ENCODE measurements at places on chromosomes 3 and 15.

- DNase-seq: no peak
These were observed 39.8 kb upstream of the ZBTB38 start for GRCh38 chr3:141328286-141329166.

DNA sequence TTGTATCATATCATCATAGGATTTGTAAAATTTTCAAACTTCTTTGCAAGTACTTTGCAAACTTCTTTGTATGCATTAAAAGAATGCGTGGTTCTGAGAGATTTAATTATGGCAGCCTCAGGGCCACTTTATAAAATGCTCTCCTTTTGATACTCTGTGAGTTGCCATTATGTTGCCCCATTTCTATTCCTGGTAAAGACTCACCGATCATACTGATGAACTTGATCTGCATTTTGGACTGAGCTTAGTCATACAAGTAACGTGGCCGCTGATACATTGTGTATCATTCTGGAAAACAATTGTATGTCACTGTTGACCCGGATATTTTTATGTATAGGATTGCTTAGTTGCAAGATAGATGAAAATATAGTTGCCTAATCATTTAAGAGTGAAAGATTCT, 38.8 kb downstream of the AKAP13 start:
- no peak for DNase-seq

DNA sequence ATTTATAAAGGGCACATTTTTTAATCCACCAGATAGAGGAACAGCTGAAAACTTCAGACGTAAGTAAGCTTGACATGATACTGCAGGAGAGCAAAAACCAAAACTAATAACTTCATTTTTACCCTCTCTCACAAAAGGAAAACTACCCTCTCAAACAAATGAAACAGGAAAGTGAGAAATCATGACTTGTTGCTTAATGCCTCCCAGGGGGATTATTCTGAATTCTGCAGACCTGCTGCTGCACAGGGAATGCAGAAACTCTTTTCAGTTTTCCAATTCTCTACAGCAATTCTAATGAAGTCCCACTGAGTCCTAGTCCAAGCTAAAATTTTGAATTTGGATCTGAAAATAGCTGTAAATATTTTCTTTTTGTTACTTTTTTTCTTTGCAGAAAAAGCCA, 637.1 kb upstream of the CCDC54 start:
- no peak for DNase-seq

GRCh38 chr3:138317687-138318086, 12.0 kb downstream of the NME9 start:
- DNase-seq: no peak

DNA sequence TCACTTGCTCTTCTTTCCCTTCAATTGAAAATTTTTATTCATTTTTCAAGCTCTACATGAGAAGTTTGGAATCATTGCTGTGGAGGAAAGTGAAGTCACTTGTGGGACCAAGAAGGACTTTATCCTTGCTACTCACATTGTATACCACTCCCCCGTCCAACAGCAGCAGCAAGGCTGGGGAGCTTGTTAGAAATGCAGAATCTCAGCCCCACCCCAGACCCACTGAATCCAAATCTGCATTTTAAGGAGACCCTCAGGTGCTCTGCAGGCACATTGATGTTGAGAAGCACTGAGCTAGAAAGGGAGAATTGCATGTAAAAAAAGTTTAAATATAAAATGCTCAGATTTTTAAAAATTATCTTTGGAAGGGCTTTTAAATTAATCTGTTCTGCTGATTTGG, 202.3 kb upstream of the MRPL3 start:
- DNase-seq: no peak

DNA sequence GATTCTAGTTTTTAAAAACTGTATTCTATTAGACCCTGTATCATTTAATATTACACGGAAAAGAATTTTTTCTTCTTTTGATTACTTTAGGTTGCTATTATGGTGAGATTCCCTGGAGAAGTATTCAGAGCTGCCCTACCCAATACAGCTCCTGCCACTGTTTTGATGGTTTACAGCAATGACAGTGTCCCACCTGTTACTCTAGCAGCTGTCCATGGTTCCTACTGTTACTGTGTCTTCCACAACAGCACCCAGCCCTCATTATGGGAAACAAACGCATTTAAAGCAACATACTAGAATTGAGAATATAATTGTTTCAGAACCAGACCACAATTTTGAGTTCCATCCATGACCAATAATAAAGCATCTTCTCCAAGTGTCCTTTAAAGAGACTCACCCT, 450.7 kb downstream of the SHQ1 start:
- DNase-seq: no peak

DNA sequence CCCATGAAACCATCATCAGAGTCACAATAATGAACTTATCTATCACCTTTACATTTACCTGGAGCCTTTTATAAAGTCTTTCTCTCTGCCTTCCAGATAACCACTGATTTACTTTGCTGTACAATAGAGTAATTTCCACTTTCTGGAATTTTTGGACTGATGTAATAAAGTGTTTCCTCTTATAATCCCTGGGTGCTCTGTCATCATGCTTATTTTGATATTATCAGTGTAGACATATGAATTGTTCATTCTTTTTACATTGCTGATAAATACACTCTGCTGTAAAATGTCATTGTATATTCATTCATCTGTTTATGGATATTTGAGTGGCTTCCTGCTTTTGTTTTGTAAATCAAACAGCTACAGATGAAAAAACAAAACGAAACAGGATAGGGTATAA, 27.0 kb upstream of the IREB2 start:
- DNase-seq: no peak

GRCh38 chr3:186152361-186152798, 43.5 kb upstream of the ETV5 start:
- DNase-seq: no peak

DNA sequence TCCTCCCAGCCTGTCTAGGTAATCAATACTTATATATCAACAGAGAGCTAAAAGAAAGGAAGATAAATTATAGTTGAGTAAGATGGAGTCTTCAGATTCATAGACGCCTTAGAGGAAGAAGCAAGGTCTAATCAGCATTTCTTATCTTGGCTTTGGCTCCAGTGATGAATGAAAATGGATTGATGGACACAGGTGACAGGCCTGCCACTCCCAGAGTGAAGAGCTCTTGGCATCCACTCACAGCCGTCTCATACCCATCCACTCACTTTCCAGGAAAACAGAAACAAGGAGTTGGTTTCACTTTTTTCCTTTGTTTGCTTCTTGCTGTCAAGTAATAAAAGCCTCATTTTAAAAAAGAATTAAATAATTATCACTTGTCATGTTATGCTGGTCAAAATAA, 168.2 kb downstream of the MFSD1 start:
- DNase-seq: no peak

GRCh38 chr3:184229394-184230080, at the start of gene VWA5B2:
Gene VWA5B2, plus strand, starts transcription at chr3:184229585. Its CDS starts 944 bp downstream, at chr3:184230529.
- no peak for DNase-seq

- DNase-seq: no peak
These were observed 52.2 kb upstream of the OSBPL11 start for GRCh38 chr3:125647318-125648014.

- no peak for DNase-seq
These were observed 21.6 kb downstream of the ANAPC13 start for GRCh38 chr3:134464064-134464688.

- DNase-seq: no peak
These were observed 53.7 kb downstream of the DCLK3 start for GRCh38 chr3:36710606-36711005.

DNA sequence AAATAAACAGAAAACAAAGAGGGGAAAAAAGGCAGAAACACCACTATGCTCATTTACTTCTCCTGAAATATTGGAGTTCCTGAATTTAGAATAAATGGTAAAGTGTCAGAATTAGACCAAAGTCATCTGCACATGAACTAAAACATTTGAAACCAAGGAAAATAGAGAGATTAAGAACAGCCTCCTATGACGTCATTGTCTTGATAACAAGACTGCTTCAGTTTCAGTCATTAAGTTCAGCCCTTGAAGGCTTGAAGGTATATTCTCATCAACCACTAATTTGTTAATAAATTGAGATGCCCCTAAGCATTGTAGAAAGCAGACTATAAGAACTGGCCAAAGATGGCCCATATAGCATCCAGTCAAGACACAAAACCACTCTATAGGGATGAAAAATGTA, 2.5 kb downstream of the SUMF1 start:
- no peak for DNase-seq

DNA sequence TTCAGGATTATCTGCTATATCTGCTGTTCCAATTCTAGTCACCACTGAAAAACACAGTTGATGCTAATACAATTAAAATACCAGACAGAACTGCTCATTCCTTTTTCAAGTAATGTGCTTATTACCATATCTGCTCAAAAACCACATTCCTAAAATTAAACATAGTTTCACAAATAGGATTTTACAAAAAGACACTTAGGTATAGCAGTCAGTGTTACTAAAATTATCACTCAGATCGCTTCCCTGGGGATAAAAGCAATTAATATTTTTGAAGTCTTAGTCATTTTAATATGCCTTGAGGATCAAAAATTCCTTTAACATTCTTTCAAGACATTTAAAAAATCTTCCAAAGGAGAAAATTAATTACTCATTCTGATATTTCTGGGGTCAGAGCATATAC, 71.5 kb downstream of the RAD18 start:
- DNase-seq: no peak

DNA sequence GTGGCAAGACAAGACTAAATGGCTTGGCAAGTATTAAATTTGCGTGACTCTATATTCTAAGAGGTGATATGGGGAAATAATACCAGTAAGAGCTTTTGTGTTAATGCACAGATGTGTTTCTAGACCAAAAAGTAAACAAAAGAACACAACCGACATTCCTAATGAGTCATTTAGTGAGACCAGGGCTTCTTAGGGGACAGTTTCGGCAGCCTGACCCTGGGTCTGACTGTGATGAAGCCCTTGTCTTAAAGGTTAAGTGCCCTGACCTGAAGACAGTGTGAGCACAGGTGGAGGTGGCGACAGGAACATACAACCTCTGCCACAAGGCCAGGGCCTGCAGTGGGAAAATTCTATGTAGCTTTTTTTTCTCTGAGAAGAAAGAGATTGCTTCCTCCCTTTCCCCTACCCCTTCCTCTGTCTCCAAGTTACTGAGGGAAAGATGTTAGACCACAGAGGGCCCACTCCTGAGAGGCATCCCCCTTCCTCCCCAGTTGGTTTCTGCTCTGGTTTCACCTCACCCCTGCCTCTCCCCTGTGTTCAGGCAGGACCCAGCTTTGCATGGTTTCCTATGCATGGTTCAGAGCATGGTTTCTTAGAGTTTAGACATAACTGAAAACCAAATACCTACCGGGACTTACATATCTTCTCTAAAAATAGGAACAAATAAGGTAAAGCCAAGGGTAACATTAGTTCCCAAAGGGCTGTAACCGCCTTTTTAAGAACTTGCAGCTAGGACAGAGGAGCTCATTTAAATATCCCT, 24.8 kb upstream of the CMTM7 start:
- no peak for DNase-seq

- no peak for DNase-seq
These were observed 21.8 kb downstream of the RBPMS2 start for GRCh38 chr15:64753480-64754185.

- no peak for DNase-seq
These were observed 390 bp downstream of the STARD5 start for GRCh38 chr15:81323559-81323943.

GRCh38 chr3:189900578-189900977, 220.1 kb downstream of the P3H2 start:
- no peak for DNase-seq

DNA sequence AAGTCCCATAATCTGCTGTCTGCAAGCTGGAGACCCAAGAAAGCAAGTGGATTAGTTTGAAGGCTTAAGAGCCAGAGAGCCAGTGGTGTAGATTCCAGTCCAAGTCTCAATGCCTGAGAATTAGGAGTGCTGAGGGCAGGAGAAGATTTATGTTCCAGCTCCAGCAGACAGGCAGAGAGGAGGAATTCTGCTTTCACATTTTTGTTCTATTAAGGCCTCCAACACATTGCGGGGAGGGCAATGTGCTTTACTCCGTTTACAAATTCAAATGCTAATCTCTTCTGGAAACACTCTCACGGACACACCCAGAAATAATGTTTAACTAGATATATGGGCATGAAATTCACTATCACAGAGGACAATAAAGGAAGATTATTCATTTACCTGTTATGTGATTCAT, 54.0 kb downstream of the DPH6 start:
- no peak for DNase-seq

DNA sequence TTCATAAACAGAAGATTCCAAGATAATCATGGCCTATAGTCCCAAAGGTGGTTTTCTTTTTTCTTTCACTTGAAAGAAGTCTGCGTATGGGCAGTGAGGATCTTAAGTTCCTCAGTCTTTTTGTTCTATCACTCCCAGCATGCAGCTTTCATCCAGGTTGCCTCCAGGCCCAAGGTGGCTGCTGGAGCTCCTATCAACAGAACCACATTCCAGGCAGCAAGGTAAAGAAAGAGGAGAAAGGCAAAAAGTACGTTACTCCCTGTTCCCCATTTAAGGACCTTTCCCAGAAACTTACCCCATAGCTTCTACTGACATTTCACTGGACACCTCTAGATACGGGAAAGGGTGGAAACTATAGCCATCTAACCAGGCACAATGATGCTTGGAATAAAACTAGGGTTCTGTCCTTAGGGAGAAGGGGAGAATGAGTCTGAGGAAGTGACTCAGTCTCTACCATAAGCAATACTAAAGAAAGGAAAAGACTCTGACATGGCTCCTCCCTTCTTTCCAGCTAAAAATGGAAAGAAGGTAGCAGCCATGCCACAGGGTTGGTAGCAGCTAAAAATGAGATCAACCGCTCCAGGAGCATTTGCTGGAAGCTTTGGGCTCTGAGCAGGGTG, 313.9 kb upstream of the NR2E3 start:
- DNase-seq: no peak

- no peak for DNase-seq
These were observed 307.2 kb downstream of the KCNH8 start for GRCh38 chr3:19455546-19455945.

- no peak for DNase-seq
These were observed 287.5 kb downstream of the PTPRG start for GRCh38 chr3:61848885-61849284.

- no peak for DNase-seq
These were observed 53.7 kb upstream of the CSTA start for GRCh38 chr3:122271246-122271898.

DNA sequence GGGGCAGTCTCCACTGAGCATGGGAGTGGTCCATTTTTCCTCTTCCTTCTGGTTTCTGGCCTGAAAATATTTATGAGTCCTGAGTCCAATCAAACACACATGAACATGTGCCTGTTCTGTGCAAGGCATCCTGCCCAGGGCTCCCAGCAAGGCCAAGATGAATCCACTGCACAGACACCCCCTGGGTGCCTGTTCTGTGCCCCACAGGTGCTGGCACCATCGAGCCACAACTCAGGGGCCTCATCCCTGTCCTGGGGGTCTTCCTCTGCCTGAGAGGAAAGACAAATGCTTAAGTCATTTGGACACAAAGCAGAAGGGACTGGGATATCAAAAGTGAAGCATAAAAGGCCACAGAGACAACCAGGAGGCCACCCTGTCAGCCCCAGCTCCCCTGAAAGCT, 87.4 kb upstream of the IQSEC1 start:
- no peak for DNase-seq
